ENCODE measurements at places on chromosomes 12 and 14.

DNA sequence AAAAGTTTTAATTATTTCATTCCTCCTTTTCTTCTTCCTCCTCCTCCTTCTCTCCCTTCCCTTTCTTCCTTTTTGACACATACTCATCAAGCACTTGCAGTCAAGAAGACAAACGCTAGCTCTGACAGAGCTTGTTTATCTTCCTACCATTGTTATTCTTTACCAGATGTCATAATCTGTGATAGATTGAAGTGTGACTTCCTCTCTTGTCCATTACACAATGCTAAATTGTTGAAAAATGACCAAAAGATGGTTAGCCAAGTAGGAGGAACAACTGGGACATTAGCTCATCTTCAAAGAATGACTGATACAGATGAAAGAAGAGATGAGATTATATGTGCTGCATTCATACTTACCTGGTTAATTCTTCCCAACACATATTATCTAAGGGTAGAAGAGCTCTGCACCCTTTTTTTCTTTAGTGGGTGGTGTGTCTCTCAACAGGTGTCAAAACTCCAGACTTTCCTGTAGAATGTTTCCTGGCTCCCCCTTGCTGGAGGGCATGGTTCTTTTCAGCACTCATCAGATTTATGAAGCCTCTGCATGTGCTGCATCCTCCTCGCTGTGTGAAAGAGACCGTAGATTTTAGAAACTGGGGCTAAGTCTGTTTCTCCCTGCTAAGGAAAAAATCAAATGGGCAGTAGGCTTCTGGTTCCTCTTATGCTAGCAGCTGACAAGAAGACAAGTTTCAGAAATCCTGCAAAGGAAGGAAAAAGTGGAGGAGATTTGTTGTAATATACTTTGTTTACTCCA, 147.1 kb downstream of the TMX1 start:
- no peak for DNase-seq

DNA sequence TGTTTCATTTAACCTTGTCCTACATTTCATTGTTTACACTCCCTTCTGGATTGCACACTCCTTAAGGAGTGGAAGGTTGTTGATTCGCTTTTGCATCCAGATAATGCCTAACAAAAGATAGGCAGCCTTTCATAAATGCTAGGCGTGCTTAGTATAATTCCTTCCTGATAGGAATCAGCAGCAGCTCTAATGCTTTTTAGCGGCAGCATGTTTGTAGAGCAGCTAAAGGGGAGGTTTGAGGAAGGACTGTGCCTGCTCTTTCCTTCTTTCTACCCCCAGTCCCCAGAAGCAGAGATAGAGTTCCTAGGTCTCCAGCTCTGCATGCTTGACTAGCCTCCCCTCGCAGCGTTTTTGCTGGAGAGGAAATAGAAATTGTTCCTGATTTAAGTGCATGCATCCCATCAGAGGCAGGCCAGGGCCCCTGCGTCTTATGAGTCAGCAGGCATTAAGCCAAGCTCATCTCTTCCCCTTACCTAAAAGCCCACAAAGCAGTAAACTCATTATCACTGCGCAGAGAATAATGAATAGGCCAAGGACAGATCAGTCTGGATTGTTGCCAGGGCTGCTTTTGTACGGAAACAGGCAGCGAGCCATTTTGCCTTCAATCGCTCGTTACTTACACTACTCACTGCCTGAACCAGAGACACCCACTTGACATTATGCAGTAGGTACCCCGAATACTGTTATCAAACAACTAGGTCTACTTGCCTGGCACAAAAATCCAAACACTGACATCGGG, 14.0 kb upstream of the TBPL2 start:
- DNase-seq: peak; percentile 92

- DNase-seq: no peak
These were observed 102.4 kb downstream of the AACS start for GRCh38 chr12:125167658-125168057.

GRCh38 chr12:5308216-5308615, 123.7 kb upstream of the NTF3 start:
- no peak for DNase-seq

DNA sequence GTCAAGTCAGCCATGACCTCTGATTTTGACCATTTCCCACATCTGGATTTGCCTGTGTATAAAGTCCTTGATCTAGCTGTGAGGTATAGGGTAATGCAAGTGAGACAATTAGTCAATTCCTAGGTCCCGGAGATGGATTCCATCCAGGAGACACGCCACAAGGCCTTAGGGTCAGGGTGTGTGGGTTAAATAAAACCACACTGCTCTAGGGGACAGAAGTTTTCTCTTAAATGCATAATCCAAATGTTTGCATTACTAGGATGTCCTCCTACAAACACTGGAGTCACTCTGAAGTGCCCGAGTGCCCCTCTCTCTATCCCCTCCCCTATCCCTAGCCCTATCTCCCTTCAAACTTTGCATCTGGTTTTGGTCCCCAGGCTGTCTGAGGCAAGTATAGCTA, 26.8 kb downstream of the LRIG3 start:
- peak; percentile 75 for DNase-seq

DNA sequence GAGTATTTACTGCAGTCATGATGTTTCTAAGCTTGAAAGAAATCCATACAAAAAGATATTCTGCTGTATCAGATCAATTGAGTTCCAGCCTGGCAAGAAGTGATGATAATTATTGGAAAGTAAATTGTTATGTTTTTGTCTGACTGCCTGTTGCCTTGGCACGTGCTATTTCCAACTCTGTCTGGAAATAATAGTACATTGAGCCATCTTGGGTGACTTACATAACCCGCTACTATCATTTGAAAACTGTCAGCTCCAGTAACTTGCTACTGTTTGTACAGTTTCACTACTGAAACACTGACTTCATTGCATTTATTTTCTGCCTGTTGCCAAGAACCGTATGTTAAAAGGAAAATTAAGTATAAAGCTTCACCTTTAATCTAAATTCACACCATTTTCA, 318.6 kb downstream of the ITPR2 start:
- no peak for DNase-seq

DNA sequence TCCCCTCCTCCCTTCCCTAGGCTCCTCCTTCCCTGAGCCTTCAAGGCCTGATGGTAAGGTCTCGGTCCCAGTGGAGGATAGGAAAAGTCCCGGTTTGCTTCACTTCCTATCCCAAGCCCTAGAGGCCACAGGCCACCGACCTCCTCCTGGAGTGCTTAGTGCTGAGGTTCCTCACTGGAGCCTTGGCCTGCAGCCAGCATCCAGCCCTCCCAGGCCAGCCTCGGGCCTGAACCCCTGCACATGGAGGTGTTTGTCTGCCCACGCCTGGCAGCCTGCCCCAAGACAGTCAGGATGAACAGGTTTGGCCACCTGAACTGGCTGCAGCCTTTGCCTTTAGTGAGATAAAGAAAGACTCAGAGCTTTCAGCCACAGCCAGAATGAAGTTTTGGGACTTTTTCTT, 15.8 kb upstream of the KRT7 start:
- no peak for DNase-seq

GRCh38 chr12:80867941-80868340, 69.8 kb downstream of the LIN7A start:
- no peak for DNase-seq

All from RPMI7951 (cell line).